ENCODE measurements at places on chromosomes 12 and 14. TPM values are rescaled to one million over a fixed set of nuclear protein-coding genes. Genes with fewer than 3 reads are reported as not detected.

The KCNH3 gene
- 2.2 TPM for polyA plus RNA-seq

The IKBIP gene
- polyA plus RNA-seq, result 27.1 TPM

The GLI1 gene
- polyA plus RNA-seq, result 31.8 TPM

The TAS2R20 gene
- 3.8 TPM for polyA plus RNA-seq

The SYNE3 gene
- 2.9 TPM for polyA plus RNA-seq

The OTX2 gene
- not detected for polyA plus RNA-seq

The ASB2 gene
- polyA plus RNA-seq, result 0.43 TPM

The OR6C2 gene
- polyA plus RNA-seq, result not detected

All from right lung (tissue), 10 donors.